ENCODE measurements at places on chromosomes 7 and 10.
A peak's percentile ranks its signal among the peaks of the same experiment; 100 is the strongest.

- no peak for DNase-seq
Measured at GRCh38 chr10:132886211-132887099, 55.9 kb downstream of the CFAP46 start.

- DNase-seq = peak; percentile 63
Measured at GRCh38 chr7:36279200-36279925, 110.3 kb upstream of the ANLN start.

GRCh38 chr10:112839928-112840654 is 110.0 kb upstream of the TCF7L2 start:
- no peak for DNase-seq

GRCh38 chr10:71725998-71726579 is 6.5 kb upstream of the C10orf105 start:
- no peak for DNase-seq

DNA sequence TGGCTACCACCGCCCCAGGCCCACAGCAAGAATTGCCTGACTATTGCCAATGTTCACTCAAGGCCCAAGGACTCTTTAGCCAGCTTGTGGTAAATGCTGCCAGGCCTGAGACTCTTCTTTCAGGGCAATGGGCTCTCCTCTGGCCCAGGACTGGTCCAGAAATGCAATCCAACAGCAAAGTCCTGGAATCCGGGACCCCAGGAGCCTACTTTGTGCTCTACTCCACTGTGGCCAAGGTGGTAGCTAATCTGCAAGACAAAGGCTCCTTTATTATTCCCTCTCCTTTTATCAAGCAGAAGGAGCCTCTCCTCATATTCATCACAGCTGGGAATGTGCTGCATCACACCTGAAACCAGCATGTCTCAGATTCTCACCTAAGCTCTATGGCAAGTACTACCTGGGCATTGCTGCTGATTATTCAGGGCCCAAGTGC is 107.6 kb upstream of the PRSS58 start:
- no peak for DNase-seq

GRCh38 chr10:75097666-75098285 is 13.7 kb upstream of the SAMD8 start:
- no peak for DNase-seq

DNA sequence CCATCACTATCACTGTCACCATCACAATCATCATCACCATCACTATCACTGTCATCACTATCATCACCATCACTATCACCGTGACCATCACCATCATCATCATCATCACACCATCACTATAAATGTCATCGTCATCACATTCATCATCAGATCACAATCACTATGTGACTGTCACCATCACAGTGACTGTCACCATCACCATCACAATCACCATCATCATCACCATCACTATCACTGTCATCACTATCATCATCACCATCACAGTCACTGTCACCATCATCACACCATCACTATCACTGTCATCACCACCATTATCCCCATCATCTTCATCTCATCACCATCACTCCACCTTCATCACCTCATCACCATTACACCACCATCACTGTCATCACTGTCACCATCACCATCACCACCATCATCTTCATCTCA is 31.0 kb downstream of the PWWP2B start:
- no peak for DNase-seq

DNA sequence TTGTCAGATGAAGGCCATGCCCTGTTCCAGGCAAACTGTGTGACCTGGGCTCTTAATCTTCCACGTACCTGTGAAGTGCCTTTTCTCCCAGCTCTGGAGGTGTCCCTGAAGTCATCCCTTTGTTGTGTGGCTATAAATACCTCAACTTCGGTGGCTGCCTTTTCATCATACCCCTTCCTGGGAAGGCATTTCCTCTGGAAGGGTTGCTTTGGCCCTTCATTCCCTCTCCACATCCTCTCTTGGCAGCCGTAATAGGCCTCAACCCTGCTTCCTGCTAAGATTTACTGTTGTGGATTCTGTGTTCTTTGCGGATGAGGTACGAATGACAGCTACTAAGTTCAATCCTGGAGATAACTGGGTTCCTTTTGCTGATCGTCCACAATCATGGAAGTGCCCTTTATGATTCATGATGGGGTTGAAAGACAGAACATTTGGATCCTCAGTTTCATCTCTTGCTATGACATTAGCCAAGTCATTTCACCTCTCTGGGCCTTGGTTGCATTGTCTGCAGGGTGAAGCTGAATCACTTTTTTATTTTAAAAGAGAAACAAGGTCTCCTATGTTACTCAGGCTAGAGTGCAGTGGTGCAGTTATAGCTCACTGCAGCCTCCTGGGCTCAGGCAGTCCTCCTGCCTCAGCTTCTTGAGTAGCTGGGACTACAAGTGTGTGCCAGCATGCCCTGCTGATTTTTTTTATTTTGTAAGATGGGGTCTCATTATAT is 23.6 kb downstream of the FKBP6 start:
- no peak for DNase-seq

DNA sequence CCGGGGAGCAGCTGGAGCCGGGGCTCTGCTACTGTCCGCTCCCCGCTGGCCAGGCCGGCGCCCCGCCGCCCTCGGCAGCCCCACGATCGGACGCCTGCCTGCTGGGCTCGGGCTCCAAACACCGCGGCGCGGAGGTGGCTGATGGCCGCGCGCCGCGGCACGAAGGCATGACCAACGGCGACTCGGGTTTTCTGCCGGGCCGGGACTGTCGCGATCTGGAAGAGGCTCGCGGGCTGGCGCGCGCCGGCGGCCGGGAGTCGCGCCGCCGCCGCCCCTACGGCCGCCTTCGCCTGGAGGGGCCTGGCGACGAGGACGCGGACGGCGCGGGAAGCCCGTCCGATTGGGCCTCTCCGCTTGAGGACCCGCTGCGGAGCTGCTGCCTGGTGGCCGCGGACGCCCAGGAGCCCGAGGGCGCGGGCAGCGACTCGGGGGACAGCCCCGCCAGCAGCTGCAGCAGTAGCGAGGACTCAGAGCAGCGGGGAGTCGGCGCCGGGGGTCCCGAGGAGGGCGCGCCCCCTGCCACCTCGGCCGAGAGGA is 570 bp downstream of the TBC1D12 start:
- DNase-seq = no peak

DNA sequence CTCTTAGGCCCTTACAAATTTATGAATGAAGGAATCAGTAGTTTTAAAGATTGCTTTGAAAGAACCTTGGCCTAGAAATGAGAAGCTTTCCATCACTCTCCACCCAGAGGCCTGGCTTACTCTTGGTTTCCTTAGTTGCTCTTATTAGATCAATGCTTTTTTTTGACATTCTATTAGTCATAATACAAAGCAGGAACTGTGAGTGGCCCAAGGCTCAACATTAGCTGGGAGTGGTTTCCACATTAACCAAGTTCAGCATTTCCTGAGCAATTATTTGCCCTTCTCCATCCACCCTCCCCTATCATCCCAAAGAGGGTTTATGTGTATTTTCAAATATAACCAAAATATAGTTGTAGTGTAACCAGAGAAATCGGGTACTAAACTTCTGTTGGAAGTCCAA is 103.4 kb upstream of the FAM204A start:
- DNase-seq = no peak

GRCh38 chr10:47026301-47027107 is 115.3 kb downstream of the PTPN20 start:
- no peak for DNase-seq

DNA sequence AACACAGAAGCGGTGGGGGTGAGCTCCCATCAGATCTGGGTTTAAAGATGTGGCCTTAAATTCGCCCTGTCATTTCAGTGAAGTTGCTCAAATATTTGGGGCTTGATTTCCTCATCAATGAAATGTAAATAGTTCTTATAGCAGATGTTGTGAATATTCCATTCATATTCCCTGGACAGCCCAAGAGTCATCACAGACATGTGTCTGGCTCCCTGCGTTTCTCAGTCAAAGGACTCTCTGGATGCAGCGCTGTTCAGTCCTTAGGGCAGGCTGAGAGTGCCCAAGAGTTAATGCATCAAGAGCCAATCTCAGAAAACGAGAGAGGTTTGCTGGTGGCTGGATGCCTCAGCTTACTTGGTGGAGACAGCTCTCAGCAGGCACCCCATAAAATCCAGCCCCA is 475.5 kb upstream of the VSTM2A start:
- no peak for DNase-seq
